Left renal cortex interstitium (tissue), 4 donors: ENCODE measurements at places on chromosomes 2 and 18. TPM values are rescaled to one million over a fixed set of nuclear protein-coding genes. Genes with fewer than 3 reads are reported as not detected.
A peak's percentile ranks its signal among the peaks of the same experiment; 100 is the strongest.

The ANKRD23 gene
- polyA plus RNA-seq: 5.7 TPM

GRCh38 chr2:19815746-19816145 lies 86.0 kb downstream of the TTC32 start:
- DNase-seq: no peak

- no peak for DNase-seq
These were observed 153.2 kb downstream of the HAUS1 start for GRCh38 chr18:46257366-46257765.

GRCh38 chr2:10835052-10835970 lies 22.7 kb upstream of the PDIA6 start:
- no peak for DNase-seq

GRCh38 chr2:7209757-7210555 lies 292.7 kb downstream of the RNF144A start:
- no peak for DNase-seq

DNA sequence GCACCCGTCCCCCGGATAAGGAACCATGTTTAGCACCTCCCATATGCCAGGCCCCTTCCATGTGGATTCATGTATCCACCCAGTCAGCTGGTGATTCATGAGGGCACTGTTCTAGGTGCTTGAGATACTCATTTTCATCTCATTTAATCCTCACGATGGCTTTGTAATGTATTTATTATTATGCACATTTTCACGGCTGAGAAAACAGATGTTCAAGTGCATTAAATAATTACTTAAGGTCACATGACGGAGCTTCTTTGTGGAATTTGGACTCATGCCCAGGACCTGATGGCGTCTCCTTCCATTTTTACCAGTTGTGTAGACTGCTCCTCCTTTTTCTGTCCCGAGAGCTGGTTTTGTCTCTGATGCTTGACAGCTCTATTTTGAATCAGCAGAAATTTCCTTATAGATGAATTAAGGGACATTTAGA lies 72.2 kb upstream of the RBM44 start:
- DNase-seq: no peak

GRCh38 chr2:194464964-194465638 lies 1191.9 kb upstream of the SLC39A10 start:
- no peak for DNase-seq

The TMEM198 gene
- 4.1 TPM for polyA plus RNA-seq

DNA sequence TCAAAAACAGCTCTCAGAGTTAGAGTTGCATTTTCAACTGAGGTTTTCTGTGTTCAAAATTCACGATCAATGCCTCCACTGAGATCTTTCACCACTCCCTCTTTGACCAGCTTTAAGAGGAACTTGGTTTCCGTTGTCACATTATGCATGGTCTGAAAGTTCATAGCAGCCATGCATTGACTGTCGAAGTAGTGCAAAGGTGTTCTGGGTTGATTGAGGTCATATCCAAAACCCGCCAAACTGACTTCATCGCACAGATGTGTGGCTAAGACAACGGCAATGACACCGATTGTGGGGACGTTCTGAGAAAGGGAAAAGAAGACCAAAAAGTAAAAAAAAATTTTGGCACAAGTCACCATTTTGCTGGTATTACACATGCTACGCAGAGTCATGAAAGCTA lies 48.7 kb downstream of the ST3GAL5 start:
- DNase-seq: no peak

The GIGYF2 gene
- polyA plus RNA-seq: 64.1 TPM

The POTEJ gene
- 0.06 TPM for polyA plus RNA-seq

DNA sequence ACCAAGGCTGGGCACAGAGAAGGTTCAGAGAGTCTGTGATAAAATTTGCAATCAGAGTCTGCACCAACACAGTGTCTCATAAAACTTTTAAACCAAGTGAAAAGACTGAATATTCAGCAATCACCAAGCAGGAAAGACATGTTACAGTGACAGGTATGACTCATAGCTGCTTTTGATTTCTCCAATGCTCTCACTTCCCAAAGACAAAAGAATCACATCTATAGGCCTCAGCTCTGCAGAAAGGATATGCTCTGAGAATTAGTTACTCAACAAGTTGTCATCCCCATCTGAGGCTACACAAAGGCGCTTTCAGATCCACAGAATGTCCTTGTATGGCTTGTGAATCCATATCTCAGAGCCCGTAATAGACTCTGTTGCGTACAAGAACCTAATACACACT lies 92.5 kb downstream of the KCNF1 start:
- DNase-seq: no peak

The LNPK gene
- 27.7 TPM for polyA plus RNA-seq

GRCh38 chr2:608297-608696 lies 68.9 kb downstream of the TMEM18 start:
- DNase-seq: no peak

The LIMS1 gene
- 51.6 TPM for polyA plus RNA-seq

DNA sequence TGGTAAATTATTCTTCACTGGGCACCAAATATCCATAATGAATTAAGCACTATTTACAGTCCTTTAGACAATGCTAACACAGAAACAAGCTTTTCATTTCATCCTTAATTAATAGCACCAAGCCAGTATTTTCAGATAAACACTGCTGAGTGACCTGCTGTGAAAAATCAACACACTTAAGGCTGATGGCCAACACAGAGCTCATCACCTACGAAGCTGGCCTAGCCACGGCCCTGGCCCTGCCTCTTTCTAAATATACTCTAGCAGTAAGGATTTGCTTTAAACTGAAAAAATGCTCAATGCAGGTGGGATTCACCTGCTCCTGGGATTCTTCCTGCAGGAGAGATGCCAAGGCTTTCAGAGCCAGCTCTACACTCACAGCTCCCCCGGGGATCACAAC lies 18.4 kb downstream of the CYB5A start:
- DNase-seq: no peak

DNA sequence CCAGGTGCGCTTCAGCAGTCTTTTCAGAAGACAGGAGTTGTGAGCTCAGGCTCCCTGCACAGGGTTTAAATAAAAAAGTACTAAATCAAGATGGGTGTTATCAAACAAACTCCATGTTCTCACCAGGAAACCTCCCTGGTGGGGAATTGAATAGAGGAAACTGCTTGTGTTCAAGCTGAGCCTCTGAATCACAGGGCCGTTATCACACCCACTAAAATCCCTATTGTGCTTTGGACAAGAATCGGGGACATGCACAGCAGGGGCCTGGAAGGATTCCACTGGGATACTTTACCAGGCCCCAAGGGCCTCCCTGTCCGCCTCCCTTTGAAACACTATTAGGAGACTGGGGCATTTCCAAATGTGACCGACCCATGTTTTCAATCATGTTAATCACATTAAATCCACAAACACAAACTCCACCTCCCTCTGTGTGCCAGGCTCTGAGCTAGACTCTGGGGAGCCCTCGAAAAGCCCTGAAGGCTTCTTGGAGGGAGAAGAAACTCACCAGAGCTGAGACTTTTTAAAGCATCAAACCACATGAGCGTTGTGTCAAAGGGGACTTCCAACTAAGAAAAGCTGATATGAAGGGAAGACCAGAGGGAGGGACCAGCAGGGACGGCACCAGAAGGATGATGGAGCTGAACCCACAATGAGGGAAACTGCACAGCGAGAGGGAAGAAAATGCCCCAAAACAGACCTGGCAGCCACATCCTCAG lies 458.7 kb upstream of the ID2 start:
- no peak for DNase-seq

- DNase-seq: no peak
These were observed 28.0 kb downstream of the PLB1 start for GRCh38 chr2:28523902-28524301.

GRCh38 chr18:25503567-25504081 lies 151.7 kb upstream of the ZNF521 start:
- DNase-seq: peak; percentile 51

The FNDC4 gene
- 9.4 TPM for polyA plus RNA-seq

- no peak for DNase-seq
These were observed 42.4 kb downstream of the ST3GAL5 start for GRCh38 chr2:85846411-85846810.

The TWIST2 gene
- 4.2 TPM for polyA plus RNA-seq

- no peak for DNase-seq
These were observed 13.0 kb upstream of the SLC9A2 start for GRCh38 chr2:102606353-102606752.

DNA sequence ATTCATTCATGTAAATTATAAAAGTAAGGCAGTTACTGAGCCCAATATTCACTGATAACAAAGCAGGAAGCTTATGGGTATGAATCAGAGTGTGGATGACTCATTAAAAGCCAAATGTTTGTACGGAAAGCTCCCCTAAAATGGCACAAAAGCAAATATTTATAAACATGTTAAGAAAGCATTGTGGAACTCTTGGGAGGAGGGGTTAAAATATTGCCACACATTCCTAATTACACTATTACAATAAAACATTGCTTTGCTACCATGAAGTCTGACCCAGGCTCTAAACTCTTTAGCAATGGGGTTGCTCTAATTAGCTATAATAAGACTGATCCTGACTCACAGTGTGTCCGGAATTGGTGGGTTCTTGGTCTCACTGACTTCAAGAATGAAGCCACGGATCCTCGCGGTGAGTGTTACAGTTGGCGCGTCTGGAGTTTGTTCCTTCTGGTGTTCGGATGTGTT lies 110.9 kb downstream of the NAB1 start:
- no peak for DNase-seq

DNA sequence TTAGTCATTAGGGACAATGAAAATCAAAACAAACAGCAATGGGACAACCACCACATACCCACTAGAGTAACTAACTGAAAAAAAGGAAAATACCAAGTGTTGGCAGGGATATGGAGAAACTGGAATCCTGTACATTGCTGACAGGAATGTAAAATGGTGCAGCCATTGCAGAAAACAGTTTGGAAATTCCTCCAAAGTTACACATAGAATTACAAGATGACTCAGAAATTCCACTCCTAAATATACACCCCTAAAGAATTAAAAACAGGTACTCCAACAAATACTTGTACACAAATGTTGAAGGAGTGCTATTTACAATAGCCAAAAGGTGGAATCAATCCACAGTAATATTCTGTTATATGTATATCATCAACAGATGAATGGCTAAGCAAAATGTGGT lies 110.9 kb downstream of the ROCK1 start:
- DNase-seq: no peak

DNA sequence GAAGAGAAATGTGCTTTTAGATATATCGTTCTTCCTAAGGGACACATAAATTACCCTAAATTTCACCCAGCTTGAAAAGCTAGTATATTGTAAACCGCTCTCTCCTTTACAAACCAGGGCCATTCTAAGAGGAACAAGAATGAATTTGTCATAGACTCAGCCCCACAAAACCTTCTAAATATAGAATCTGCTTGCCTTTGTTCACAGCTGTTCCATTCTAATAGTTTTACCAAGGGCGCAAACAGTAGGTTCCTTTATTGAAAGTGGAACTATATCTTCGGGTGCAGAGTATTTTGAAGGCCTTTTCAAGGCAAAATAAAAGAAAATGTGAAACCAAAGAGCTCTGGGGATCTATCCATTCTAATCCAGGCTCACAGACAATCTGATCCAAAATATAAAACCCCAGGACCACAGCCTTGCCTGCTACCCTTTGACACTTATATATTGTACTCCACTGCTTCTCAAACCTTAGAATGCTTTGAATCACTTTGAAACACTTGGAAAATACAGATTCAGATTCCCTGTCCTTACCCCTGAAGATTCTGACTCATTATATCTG lies 316.8 kb downstream of the PAX3 start:
- DNase-seq: no peak

DNA sequence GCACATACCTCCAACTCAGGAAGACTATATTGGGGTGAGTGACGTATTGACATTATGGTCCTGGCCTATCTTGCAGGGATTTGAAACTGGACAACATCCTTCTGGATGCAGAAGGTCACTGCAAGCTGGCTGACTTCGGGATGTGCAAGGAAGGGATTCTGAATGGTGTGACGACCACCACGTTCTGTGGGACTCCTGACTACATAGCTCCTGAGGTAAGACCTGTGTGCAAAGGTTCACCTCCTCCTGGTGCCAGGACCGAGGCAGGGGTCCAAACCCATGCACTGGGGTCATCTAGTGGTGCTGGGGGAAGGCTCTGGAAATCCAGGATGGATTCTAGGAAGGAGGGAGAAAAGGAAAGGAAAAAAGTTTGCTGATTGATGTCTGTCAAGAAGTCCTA lies 152.2 kb upstream of the EPAS1 start:
- DNase-seq: no peak

- DNase-seq: no peak
These were observed 37.3 kb upstream of the BMP10 start for GRCh38 chr2:68908392-68908970.

The KCNJ13 gene
- 1.8 TPM for polyA plus RNA-seq

The MTIF2 gene
- polyA plus RNA-seq: 44.4 TPM

GRCh38 chr2:101698844-101699754 lies 1.6 kb downstream of the MAP4K4 start:
- DNase-seq: peak; percentile 21

The C2orf92 gene
- polyA plus RNA-seq: 20.5 TPM

- DNase-seq: no peak
These were observed 46.0 kb downstream of the GAREM1 start for GRCh38 chr18:32424696-32425095.

DNA sequence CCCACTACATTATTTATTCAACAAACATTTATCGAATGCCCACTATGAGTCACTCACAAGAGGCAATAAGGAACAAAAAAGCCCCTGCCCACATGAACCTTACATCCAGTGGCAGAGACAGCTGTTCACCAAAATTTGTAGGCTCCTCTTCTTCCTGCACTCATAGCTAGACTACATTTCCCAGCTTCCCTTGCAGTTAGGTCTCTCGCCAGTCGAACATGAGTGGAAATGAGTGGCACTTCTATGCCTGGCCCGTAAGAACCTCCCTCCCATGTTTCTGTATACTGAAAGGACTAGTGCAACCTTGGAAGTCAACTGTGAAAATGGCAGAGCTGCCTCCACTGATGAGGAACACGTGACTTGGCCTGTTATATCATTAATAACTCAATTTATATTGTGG lies 19.4 kb upstream of the NCOA1 start:
- DNase-seq: no peak

DNA sequence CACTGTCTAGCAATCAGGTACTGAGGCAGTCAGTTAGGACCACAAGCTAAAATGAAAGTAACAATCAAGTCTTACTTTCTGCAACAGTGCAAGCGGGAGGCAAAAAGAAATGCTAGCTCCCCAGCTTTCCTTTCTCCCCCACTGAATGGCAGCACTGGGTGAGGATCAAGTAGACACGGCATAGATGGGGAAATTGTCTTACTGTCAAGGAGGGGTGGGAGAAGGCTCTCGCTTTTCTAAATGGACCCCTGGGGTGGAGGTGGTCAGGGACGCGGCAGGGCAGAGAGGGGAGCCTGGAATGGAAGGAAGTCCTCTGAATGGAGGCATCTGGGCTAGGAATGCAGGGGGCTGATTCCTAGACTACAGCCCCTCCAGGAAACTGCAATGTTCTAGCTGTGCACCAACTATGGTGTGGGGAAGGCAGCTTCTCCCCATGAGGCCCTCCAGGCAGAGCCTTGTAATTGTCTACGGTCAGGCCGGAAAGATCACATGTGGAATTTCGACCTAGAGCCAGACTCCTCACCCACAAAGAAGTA lies 24.3 kb downstream of the METTL8 start:
- DNase-seq: no peak

GRCh38 chr2:20596193-20596972 lies 54.5 kb downstream of the HS1BP3 start:
- DNase-seq: no peak
